ENCODE measurements at places on chromosomes 13 and 19. TPM values are rescaled to one million over a fixed set of nuclear protein-coding genes. Genes with fewer than 3 reads are reported as not detected.

DNA sequence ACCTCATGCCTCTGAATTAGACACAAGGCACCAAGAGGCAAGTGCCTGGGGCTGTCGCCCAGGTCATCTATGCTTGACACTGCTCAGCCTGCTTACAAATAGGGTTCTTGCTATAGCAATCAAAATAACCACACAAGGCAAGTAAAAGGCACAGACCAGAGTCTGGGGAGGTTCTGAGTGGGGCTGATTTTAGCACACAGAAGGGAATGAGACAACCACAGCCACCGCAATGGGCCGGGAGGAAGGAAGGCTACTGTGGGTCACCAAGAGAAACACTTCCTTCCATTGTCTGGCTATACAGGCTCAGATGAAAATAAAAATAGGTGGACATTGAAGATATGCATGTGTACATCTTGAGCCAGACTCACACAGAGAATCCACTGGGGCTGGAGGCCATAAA lies 159.1 kb downstream of the DLEU7 start:
- no peaks in the 10 kb centered on the region for H3K4me1 ChIP-seq
- H3K27ac ChIP-seq: no peak overlapping the region
- H3K36me3 ChIP-seq: no peaks in the 10 kb centered on the region
- H3K4me3 ChIP-seq: no peak overlapping the region
- DNase-seq: no peak

DNA sequence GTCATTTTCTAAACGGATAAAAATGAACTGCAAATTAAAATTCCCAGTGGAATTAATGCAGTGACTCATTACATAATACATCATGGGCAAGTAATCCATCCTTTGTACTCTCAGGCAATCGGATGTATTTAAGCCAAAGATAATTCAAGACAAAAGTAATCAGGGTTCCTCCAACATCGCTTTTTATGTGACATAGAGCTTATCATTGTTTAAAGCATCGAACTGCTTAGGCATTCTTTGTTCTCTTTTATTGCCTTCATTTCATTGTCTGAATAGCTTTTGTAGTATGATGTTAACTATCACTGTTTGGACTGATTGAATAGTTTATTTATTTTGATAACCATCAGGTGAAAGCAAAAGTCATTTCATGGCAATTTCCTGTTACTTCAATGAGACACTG lies 209.4 kb downstream of the ITGBL1 start:
- no peaks in the 10 kb centered on the region for H3K4me1 ChIP-seq
- no peak for DNase-seq
- H3K36me3 ChIP-seq: no peaks in the 10 kb centered on the region
- H3K27ac ChIP-seq: no peak overlapping the region
- H3K27me3 ChIP-seq: no peaks in the 10 kb centered on the region

GRCh38 chr13:48492470-48493065 lies 40.3 kb downstream of the RCBTB2 start:
- peaks cover 11% of the 10 kb centered on the region for H3K36me3 ChIP-seq
- H3K4me1 ChIP-seq: peaks cover 2% of the 10 kb centered on the region
- no peak for DNase-seq
- no peaks in the 10 kb centered on the region for H3K27me3 ChIP-seq
- H3K27ac ChIP-seq: no peak overlapping the region

DNA sequence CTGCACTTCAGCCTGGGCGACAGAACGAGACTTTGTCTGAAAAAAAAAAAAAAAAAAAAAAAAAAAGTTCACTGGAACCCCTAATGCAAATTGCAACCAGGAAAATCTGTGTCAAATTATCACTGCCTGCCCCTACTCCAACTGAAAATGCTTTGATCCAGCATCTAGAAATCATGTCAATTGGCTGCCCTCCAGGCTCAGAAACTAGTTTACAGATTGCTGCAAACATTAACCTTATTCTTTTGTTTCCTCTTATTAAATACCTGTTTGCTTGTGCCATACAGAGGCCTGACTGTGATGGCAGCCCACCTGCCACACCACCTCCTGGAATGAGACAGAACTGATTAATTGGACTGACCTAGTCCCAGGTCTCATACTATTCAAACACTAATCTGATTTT lies 18.6 kb upstream of the AKT2 start:
- H3K27me3 ChIP-seq: no peaks in the 10 kb centered on the region
- peak overlapping the region; percentile 56 for H3K27ac ChIP-seq
- H3K36me3 ChIP-seq: no peaks in the 10 kb centered on the region
- H3K4me3 ChIP-seq: no peak overlapping the region
- DNase-seq: no peak
- peaks cover 10% of the 10 kb centered on the region for H3K4me1 ChIP-seq

DNA sequence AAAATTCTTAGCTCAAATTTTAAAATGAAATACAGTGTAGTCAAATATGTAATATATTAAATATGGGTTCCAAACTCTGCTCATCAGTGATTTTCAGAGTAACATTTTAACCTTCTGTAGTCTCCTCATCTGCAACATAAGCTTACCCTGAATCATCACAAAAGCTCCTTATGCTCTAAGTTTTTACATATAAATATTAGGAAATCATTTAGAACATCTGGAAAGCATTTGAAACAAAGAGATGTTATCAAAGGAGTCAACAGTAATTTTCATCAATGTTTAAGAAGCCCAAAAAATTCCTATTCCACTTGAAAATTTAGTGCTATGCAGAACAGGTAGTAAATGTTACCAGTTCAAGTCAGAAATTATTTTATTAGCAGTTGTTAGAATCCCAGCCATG lies 224.7 kb downstream of the DCT start:
- no peak overlapping the region for H3K27ac ChIP-seq
- no peaks in the 10 kb centered on the region for H3K27me3 ChIP-seq
- H3K4me3 ChIP-seq: no peak overlapping the region
- DNase-seq: no peak
- no peaks in the 10 kb centered on the region for H3K36me3 ChIP-seq

- H3K36me3 ChIP-seq: no peaks in the 10 kb centered on the region
- H3K27me3 ChIP-seq: no peaks in the 10 kb centered on the region
- no peak for DNase-seq
- peak overlapping the region; percentile 90 for H3K4me3 ChIP-seq
Observed at GRCh38 chr19:53537121-53537520, 824 bp upstream of the ZNF331 start.

GRCh38 chr13:27110056-27110746 lies 61.4 kb downstream of the USP12 start:
- no peaks in the 10 kb centered on the region for H3K27me3 ChIP-seq
- DNase-seq: no peak
- H3K27ac ChIP-seq: no peak overlapping the region
- no peak overlapping the region for H3K4me3 ChIP-seq
- peaks cover 13% of the 10 kb centered on the region for H3K36me3 ChIP-seq

- H3K36me3 ChIP-seq: peaks cover 3% of the 10 kb centered on the region
- DNase-seq: no peak
- H3K27ac ChIP-seq: no peak overlapping the region
- H3K4me1 ChIP-seq: no peaks in the 10 kb centered on the region
Observed at GRCh38 chr13:37806666-37807065, 62.9 kb downstream of the TRPC4 start.

GRCh38 chr13:102402290-102402689 lies 442 bp upstream of the FGF14 start:
- no peak for DNase-seq
- H3K27ac ChIP-seq: peak overlapping the region; percentile 21
- peaks cover 68% of the 10 kb centered on the region for H3K27me3 ChIP-seq

DNA sequence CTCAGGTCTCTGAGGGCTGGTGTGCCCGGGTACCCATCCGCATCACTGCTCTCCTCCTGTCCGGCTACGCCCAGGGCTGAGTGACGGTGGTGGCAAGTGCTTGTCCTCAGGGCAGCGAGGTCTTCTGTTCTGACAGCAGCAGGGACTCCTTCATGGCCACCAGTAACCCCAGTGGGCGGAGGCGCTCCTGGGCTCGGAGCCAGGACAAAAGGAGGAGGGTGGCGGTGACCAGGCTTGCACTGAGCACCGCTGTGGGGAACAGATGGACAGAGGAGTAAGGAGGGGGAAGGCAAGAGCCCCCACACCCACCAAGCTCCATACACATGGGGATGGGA lies 5.8 kb downstream of the CD320 start:
- no peaks in the 10 kb centered on the region for H3K27me3 ChIP-seq
- no peak overlapping the region for H3K4me3 ChIP-seq
- peaks cover 4% of the 10 kb centered on the region for H3K36me3 ChIP-seq
- no peak overlapping the region for H3K27ac ChIP-seq
- H3K4me1 ChIP-seq: peaks cover 6% of the 10 kb centered on the region
- DNase-seq: peak; percentile 5

DNA sequence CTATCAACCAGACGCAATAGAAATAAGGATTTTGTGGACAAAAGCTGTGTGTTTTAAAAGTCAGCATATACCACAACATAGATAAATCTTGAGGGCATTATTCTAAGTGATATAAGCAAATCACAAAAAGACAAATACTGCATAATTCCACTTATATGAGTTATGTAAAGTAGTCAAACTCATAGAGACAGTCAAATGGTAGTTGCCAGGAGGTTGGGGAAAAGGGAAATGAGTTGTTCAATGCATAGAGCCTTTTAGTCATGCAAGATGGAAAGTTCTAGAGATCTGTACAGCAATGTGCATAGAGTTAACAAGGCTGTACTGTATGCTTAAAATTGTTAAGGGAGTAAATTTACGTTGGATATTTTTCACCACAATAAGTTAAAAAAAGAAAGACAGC lies 244.7 kb downstream of the DCT start:
- H3K4me3 ChIP-seq: no peak overlapping the region
- H3K4me1 ChIP-seq: peaks cover 7% of the 10 kb centered on the region
- H3K27me3 ChIP-seq: no peaks in the 10 kb centered on the region
- H3K27ac ChIP-seq: no peak overlapping the region

DNA sequence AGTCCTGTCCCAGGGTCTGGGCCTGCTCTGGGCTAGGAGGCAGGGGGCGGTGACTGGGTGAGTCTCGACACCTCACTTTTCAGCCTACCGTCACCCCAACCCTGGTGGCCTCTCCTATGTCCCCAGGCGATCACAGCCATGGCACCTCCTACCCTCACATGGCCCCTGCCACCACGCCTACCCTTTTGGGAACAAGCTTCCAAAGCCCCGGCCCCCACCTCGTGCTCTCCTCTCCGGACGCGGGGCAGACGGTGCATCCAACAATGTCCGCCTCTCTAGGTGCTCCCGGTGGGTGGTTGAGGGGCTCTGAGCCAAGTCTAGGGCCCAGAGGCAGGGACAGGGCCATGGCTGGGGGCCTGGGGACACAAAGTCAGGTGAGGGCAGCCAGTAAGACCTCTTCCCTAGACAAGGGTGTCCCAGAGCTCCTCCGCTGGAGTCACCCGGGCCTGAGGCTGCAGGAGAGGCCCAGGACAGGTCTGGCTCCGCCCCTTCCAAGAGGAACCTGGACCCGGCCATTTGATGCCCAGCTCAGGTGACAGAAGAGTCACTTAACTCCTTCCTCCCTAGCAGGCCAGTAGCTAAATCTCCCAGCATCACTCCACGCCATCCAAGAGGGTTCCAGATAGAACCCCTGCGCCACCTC lies at the start of gene SYNE4:
Gene SYNE4, minus strand, starts transcription at position 478 of the 643 bp plus-strand sequence. Its CDS starts 132 bp downstream, at position 346.
- peaks cover 8% of the 10 kb centered on the region for H3K36me3 ChIP-seq
- DNase-seq: peak; percentile 47
- peak within 1 kb of the TSS; percentile 94 for H3K27ac ChIP-seq
- peak within 1 kb of the TSS; percentile 95 for H3K4me3 ChIP-seq
- peaks cover 20% of the 10 kb centered on the region for H3K4me1 ChIP-seq
- no peaks in the 10 kb centered on the region for H3K27me3 ChIP-seq

GRCh38 chr13:28413999-28414398 lies 80.9 kb downstream of the FLT1 start:
- no peaks in the 10 kb centered on the region for H3K36me3 ChIP-seq
- no peak overlapping the region for H3K4me3 ChIP-seq
- H3K27me3 ChIP-seq: peaks cover 6% of the 10 kb centered on the region
- no peak for DNase-seq
- H3K4me1 ChIP-seq: peaks cover 4% of the 10 kb centered on the region

DNA sequence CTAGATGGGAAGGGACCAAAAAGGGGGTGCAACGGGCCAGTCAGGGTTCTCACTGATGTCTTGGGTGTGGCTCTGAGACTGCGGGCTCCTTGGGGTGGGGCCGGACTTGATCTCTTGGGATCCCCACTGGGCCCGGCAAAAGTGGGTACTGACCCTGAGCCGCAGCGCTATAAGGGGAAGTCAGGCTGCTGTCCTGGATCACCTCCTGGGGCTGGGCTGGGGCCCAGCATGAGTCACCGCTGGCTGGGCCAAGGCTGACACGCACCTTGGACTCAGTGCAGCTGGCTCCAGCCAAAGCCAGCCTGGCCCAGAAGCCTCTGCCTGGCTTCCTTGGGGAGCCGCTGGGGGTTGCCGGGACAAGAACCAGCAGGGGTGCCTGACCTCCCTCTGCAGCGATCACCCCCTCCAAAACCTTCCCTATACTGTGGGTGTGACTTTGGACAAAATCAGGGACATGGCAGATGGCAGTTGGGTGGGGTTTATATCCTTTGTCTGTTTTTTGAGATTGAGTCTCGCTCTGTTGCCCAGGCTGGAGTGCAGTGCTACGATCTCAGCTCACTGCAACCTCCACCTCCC lies 617 bp upstream of the IQCN start:
- H3K4me1 ChIP-seq: peaks cover 8% of the 10 kb centered on the region
- no peak overlapping the region for H3K4me3 ChIP-seq
- H3K27ac ChIP-seq: no peak overlapping the region
- H3K36me3 ChIP-seq: peaks cover 8% of the 10 kb centered on the region
- H3K27me3 ChIP-seq: no peaks in the 10 kb centered on the region

DNA sequence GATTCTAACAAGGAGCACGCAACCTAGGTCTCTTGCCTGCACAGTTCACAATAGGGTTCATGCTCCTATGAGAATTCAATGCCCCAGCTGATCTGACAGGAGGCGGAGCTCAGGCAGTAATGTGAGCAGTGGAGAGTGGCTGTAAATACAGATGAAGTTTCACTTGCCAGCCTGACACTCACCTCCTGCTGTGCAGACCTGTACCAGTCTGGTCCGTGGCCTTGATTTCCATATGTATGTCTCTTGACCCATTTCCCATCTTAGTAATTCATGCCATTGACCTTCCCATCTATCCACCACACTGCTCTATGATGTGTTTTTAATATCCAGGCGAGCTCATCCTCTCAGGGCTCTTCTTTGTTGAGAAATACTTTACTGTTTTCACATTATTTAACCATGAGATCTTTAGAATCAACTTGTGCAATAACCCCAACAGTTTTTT lies 95.2 kb downstream of the LRCH1 start:
- DNase-seq: no peak
- no peak overlapping the region for H3K4me3 ChIP-seq
- peaks cover 6% of the 10 kb centered on the region for H3K36me3 ChIP-seq
- no peak overlapping the region for H3K27ac ChIP-seq
- H3K27me3 ChIP-seq: no peaks in the 10 kb centered on the region
- H3K4me1 ChIP-seq: peaks cover 21% of the 10 kb centered on the region

GRCh38 chr13:94030415-94031119 lies 448.9 kb downstream of the DCT start:
- peaks cover 14% of the 10 kb centered on the region for H3K4me1 ChIP-seq
- peaks cover 3% of the 10 kb centered on the region for H3K36me3 ChIP-seq
- peak overlapping the region; percentile 29 for H3K27ac ChIP-seq
- no peak for DNase-seq
- H3K27me3 ChIP-seq: no peaks in the 10 kb centered on the region
- H3K4me3 ChIP-seq: no peak overlapping the region

Gene KRI1
- total RNA-seq: 32.1 TPM

Gene CYP2F1
- total RNA-seq: not detected

Gene RFX2
- total RNA-seq: 24.2 TPM

Gene MRPL4
- total RNA-seq: 52.9 TPM

Gene B3GNT8
- 4.4 TPM for total RNA-seq

Gene NCCRP1
- 0.93 TPM for total RNA-seq

Gene ACER1
- total RNA-seq: not detected

Gene LAIR2
- not detected for total RNA-seq

Gene ARHGAP35
- total RNA-seq: 86.0 TPM

Gene SBK2
- total RNA-seq: 2.3 TPM

Gene CABP5
- total RNA-seq: not detected

Measured in progenitor cell of endocrine pancreas (in vitro differentiated cells).